Mesangial cell (primary cell): ENCODE measurements at places on chromosomes 2 and 18. TPM values are rescaled to one million over a fixed set of nuclear protein-coding genes. Genes with fewer than 3 reads are reported as not detected.

The IL36G gene
- total RNA-seq, result not detected in 2 replicates

The TBR1 gene
- not detected in 2 replicates for total RNA-seq

The NETO1 gene
- 15.0 and 32.1 TPM in 2 replicates for total RNA-seq

The SLC4A3 gene
- 9.0 and 20.0 TPM in 2 replicates for total RNA-seq

The POU3F3 gene
- 0.98 and 11.3 TPM in 2 replicates for total RNA-seq

The DRC1 gene
- total RNA-seq, result not detected in 2 replicates

The FAM237A gene
- total RNA-seq, result not detected in 2 replicates

The ALPG gene
- total RNA-seq, result not detected in 2 replicates

The NRP2 gene
- 92.4 and 121 TPM in 2 replicates for total RNA-seq

The MLPH gene
- 79.8 and 114 TPM in 2 replicates for total RNA-seq

The RAMP1 gene
- total RNA-seq, result 6.4 and 27.3 TPM in 2 replicates

The RPRD1A gene
- 19.0 and 27.7 TPM in 2 replicates for total RNA-seq

The NYAP2 gene
- not detected in 2 replicates for total RNA-seq

The C2orf42 gene
- total RNA-seq, result 5.4 and 8.2 TPM in 2 replicates

The SYT4 gene
- not detected in 2 replicates for total RNA-seq

The MRO gene
- total RNA-seq, result under 0.01 and 0.25 TPM in 2 replicates

The EVA1A gene
- 80.2 and 109 TPM in 2 replicates for total RNA-seq

The TMEM200C gene
- 0.16 and 1.0 TPM in 2 replicates for total RNA-seq

The REG1A gene
- total RNA-seq, result not detected in 2 replicates

The SP9 gene
- total RNA-seq, result not detected in 2 replicates

The HOXD9 gene
- 5.7 and 11.4 TPM in 2 replicates for total RNA-seq

The TTC31 gene
- 20.8 and 22.2 TPM in 2 replicates for total RNA-seq

The DNAH7 gene
- total RNA-seq, result 1.1 TPM in 1 of 2 replicates, not detected in the other

The CABYR gene
- 4.6 and 13.4 TPM in 2 replicates for total RNA-seq

The MPP4 gene
- total RNA-seq, result 0.13 and 2.3 TPM in 2 replicates

The TCF4 gene
- 14.2 and 19.0 TPM in 2 replicates for total RNA-seq

The STRADB gene
- total RNA-seq, result 19.2 and 34.7 TPM in 2 replicates

The C2orf72 gene
- under 0.01 and 0.16 TPM in 2 replicates for total RNA-seq

The B3GNT7 gene
- 7.0 and 9.9 TPM in 2 replicates for total RNA-seq

The RAB27B gene
- total RNA-seq, result 1.6 and 3.0 TPM in 2 replicates

The ADCYAP1 gene
- 4.6 TPM in 1 of 2 replicates, not detected in the other for total RNA-seq

The RESP18 gene
- total RNA-seq, result not detected in 2 replicates
